ENCODE measurements at places on chromosomes 5 and 9.

GRCh38 chr9:20326516-20326915 lies 295.8 kb downstream of the MLLT3 start:
- DNase-seq, result no peak

GRCh38 chr9:4774209-4774608 lies 18.5 kb upstream of the RCL1 start:
- no peak for DNase-seq

DNA sequence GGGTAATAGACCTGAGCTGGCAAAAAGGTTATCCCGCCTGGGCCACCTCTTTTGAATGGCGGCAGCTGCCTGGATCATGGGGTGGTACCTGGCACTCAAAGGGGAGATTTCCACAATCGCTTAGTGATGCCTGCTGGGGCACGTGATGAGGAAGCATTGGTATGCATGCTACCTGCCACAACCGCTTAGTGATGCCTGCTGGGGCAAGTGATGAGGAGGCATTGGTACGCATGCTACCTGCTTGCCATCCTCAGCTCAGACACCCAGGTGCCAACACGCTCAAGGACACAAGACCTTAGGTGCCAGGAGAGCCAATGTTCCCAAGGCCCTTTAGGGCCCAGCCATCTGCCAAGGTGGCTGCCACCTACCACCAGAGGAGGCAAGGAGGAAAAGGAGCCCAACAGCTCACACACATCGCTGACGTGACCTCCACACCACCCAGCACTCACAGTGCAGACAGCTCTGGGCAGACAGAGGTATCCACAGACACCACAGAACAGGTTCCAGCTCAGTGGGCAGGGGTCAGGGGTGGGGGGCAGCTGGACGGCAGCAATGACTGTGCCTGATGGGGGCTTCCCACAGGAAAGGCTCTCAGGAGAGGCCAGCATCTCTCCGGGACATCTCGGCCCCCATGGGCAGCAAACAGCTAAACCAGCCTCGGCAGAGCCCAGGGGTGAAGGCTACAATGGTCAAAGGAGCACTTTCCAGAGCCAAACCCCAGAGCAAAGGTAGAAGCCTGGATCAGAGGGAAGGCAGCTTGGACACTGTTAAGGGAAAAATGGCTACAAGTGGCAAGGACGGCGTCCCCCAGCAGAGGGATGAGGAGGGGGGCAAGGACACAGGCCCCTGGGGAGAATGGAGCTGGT lies 43.0 kb upstream of the SARDH start:
- DNase-seq, result no peak

DNA sequence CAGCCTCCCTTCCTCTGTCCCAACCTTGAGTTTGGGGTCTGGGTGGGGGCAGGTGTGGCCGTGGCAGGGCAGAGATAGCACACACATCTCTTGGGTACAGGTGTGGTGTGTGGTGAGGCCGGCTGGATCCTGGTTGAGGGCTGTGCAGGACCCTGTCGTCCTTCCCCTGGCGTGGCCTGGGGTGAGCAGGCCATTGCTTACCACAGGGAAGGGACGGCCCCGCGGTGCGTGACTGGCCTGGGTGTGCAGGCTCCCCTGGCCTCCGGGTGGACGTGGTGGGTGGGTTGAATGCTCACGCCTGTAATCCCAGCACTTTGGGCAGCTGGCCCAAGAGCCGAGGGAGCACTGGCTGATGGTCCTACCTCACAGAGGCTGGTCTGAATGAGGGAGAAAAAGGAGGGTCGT lies 1.2 kb downstream of the ARRDC1 start:
- no peak for DNase-seq

GRCh38 chr5:79628811-79629210 lies 16.6 kb downstream of the TENT2 start:
- no peak for DNase-seq

- DNase-seq, result no peak
These were observed 59.2 kb downstream of the MEGF9 start for GRCh38 chr9:120655005-120655622.

DNA sequence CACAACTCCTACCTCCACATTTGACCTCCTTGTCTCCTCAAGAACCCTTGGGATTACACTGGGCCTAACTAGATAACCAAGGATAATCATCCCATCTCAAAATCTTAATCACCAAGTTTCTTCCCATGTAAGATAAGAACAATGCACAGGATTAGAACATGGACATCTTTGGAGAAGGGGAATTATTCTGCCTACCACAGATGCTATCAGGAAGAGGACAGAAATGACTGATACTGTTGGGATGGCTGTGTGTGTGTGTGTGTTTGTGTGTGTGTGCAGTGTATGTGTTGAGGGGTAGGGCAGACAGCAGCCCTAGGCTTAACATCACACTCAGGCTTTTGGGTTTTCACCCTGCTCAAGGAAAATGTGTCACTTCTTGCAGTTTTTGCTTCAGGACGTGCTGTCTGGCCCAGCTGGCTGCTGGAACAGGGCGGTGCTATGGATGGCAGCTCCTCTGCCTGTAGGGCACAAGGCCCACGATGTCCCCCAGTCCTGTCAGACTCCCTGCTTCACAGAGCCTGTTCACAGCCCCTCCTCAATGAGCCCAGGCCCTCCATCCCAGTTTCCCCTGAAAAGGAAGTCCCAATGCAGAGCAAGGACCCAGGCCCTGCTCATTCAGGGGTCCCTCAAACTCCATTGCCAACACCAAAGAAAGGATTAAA lies 7.7 kb downstream of the CA9 start:
- no peak for DNase-seq

- DNase-seq, result no peak
These were observed 704 bp downstream of the CCDC112 start for GRCh38 chr5:115295777-115296123.

DNA sequence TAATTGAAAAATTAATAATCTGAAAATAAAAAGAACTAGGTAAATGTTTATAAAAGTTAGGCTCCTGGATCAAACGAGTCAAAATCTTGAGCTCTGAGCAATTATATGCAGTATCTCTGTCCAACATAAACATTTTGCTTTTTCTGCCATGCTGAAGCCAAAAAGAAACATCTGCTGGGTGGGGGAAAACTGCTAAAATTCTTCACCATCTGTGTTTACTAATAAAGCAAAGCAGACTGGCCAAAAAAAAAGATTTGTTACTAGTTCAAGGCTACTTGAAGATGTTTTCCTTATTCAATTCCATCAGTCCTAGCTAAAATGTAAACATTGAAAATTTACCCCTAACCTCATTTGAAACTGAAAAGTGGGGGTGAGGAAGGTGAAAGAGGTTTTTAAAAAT lies 29.7 kb downstream of the GTF3C4 start:
- no peak for DNase-seq

- no peak for DNase-seq
These were observed 634.5 kb downstream of the BRINP1 start for GRCh38 chr9:118734696-118735095.

DNA sequence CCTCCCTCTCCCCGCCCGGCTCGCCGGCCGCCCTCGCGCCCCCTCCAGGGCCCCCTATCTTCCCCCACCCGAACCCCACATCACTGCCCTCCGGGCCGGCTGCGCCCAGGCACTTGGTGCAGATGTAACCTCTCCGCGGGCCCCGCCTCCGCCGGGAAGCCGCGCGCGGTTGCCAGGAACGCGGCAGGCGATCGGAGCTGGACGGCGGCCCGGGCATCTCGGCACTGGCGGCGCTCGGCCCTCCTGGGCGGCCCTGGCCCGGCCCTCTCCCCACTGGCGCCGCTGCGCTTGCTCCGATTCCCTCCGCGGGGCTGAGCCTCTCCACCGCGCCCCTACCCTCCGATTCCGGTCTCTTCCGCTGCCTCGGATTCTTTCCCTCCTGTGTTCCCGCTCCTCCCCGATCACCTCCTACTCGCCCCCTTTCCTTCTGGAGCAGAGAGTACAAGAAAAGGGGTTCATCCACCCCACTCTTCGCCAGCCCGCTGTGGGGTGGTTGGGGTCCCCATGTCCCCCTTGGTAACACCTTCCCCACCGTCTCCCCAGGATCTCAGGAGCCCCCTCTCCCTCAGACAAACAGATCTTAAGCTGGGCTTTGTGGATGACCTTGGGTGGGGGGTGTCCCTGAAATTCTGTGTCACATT lies 70.6 kb downstream of the C9orf50 start:
- DNase-seq, result no peak

GRCh38 chr9:14031060-14031414 lies 282.9 kb downstream of the NFIB start:
- no peak for DNase-seq

DNA sequence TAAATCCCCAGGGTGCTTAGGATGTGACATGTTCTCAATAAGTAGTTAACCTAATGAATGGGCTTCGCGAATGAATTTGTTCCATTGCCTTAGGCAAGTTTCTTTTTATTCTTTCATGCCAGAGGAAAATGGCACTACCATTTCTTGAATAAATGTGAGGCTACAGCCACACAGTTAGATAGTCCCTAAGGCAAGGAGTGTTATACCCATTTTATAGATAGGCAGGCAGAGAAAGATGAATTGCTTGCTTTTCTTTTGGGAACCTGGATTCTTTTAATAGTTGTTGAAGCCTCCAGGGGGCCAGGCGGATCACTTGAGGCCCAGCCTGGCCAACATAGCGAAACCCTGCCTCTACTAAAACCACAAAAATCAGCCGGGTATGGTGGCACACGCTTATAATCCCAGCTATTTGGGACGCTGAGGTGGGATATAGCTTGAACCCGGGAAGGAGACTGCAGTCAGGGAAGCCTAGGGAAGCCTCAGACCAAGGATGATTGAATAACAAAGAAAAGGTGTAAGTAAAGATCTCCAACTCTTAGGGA lies 943 bp downstream of the NOP16 start:
- no peak for DNase-seq

GRCh38 chr9:115601434-115601833 lies 483.5 kb upstream of the TNC start:
- DNase-seq, result no peak

DNA sequence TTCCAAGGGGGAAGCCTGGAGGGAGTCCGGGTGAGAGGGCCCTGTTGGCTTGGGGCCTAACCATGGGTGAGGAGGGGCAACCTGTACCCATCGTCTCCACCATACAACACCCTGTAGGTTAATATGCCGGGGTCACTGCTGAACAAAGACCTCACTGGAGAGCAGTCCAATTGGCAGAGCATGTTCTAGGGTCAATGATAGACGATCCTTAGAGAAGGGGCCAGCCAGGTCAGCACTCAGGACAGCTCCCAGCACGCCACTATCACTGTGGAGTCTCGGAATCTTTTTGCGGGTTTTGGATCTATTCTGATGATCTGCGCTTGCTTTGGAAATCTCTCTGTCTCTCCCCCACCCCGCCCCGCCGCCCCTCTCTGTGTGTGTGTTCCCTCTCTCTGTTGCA lies 218.4 kb upstream of the MVB12B start:
- DNase-seq, result no peak

DNA sequence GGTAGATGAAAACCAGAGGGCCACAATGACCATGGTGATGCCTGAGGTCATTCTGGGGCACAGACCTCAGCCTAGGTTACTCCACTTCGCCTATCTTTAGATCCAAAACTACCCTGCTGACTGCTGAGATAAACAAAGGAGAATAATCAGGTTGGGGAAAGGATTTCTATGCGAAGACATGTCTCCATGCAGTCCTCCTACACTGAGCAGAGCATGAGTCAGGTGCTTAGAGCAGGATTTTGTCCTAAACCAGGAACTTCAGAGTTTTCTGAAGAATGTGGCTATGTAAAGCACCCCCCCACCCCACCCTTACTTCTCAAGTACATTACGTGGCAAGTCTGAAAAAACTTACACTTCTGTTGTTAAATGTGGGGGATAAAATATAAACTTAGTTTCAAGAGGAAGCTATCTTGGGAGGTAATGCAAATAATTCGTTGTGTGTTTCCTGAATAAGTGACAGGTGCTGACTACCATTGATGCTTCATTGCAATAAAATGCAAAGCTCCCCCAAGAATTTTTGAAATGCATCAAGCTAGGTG lies 19.4 kb downstream of the PDCD1LG2 start:
- DNase-seq, result no peak

- peak; percentile 76 for DNase-seq
These were observed 101.7 kb downstream of the CDH18 start for GRCh38 chr5:19886123-19886917.

- DNase-seq, result no peak
These were observed 116.2 kb downstream of the MPDZ start for GRCh38 chr9:13163287-13163686.

GRCh38 chr5:30502277-30502676 lies 691.2 kb upstream of the CDH6 start:
- no peak for DNase-seq

DNA sequence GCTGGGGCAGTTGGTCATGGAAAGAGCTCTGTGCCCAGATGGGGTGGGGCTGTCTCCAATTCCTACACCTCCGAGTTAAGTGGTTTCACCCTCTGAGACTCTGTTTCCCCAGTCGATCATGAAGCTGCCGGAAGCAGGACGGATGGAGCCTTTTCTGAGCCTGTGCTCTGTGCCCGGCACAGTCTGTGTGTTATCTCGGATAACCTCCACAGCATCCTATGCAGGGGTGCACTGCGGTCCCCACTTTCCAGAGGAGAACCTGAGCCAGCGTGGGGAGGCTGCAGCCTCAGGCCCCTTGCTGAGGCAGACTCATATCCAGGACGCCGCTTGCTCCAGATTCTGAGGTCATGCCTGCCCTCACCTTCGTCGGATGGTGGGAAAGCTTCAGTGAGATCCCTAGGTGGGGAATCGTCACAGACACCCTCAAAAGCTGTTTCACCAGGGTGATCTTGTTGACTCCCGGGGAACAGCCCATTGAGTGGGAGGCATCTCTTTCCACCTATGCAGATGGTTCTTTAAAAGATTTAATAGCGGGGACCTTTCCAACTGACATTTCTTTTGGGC lies 6.9 kb upstream of the COL5A1 start:
- no peak for DNase-seq

DNA sequence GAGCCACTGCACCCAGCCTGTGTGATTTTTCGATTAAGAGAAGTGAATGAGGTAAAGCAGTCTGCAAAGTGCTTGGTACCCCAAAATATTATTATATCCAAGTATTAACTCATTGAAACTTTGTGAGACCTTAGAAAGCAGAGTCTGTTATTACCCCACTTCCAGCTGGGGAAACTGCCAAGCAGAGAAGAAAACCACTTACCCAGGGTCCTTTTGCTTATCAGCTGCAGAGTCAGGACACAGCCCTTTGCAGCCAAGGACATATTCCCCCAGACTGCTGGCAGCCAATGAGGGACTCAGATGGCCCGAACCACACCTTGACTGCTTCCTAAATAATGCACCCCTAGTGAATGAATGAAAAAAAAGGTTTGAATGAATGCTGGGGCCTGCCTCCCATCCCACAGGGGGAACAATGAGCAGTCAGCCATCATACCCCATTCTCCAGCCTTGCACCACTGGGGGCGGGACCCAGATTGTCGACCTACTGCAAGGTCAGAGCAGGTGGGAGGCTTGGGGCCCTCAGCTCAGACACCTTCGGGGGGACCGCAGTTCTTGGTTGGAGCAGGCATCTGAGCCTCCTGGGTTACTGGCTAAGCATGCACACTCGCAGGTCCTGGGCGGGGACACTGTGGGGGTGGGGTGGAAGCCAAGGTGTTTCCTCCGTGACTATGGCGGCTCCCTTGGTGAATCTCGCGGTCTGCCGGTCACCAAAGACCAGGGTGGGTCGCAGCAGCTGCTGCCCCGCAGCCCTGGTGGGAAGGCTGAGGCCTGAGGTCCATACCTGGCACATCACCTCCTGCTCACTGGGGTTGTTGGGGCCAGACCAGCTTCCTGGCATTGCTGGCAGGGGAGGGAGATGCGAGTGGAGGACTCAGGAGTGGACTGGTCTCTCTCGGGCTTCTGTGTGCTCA lies 29.7 kb downstream of the PRRT1B start:
- no peak for DNase-seq

All from NCI-H2029 treated with DMSO at 0.1 percent for 48 hours (cell line).